Left ventricle myocardium superior (tissue), 1 donor: ENCODE measurements at places on chromosomes 5 and 9.
A peak's percentile ranks its signal among the peaks of the same experiment; 100 is the strongest.

- peak; percentile 72 for DNase-seq
Measured at GRCh38 chr9:130835441-130836298, 616 bp downstream of the ABL1 start.

DNA sequence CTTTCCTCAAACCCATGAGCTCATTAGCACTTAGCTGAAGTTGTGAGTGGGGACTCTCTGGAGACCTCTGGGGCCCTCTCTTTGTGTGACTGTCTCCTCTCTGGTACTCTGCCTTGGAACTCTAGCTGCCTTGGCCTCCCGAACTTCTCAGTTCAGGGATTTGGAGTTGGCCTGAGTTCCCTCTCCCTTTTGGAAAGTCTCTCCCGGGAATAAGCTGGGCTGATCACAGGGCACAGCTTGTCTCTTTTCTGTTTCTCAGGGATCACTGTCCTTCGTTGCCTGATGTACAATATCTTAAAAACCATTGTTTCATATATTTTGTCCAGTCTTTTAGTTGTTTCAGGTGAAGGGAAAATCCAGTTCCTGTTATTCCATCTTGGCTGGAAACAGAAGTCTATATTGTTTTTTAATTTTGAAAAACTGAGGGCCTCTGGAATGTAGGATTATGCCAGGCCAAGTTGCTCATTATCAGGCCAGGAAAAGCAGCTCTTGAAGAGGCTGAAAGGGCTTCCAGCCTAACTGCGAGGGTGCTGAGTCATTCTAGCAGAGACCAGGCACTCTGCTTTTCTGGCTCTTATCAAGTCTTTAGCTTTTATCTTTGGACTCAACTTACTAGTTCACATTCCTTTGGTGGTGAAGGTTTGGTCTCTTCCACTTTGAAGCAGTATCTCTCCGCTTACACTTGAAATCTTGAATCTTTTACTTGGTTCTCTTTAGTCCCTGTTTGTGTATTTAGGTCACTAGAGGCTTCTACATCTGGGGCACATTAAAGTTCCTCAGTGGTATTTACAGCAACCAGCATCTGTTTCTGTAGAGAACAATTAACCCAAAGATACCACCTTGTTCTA lies 8.4 kb upstream of the RGS3 start:
- DNase-seq = peak; percentile 61

GRCh38 chr5:96201503-96201902 lies 231.5 kb downstream of the PCSK1 start:
- DNase-seq = no peak

- no peak for DNase-seq
Measured at GRCh38 chr5:98111686-98112085, 661.8 kb upstream of the RGMB start.

GRCh38 chr9:20302197-20302596 lies 320.1 kb downstream of the MLLT3 start:
- DNase-seq = no peak

- DNase-seq = peak; percentile 72
Measured at GRCh38 chr9:123353984-123354591, 1.9 kb upstream of the CRB2 start.

DNA sequence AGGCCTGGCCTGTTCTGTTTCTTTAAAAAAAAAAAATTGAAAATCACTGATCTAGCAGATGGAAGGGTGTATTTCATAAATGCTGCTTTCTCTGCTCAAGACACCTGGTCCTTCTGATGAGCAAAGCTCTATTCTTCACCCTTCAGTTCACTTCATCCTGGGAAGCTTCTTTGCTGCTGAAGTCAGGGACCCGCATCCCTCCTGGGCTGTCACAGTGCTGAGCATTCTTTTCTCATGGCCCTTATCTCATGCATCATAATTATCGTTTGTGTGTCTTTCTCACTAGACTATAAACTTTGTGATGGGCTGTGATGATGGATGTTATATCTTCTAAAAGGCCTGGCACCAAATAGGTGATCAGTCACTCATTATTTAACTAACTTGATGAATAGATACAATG lies 461.0 kb downstream of the GADD45G start:
- DNase-seq = no peak

DNA sequence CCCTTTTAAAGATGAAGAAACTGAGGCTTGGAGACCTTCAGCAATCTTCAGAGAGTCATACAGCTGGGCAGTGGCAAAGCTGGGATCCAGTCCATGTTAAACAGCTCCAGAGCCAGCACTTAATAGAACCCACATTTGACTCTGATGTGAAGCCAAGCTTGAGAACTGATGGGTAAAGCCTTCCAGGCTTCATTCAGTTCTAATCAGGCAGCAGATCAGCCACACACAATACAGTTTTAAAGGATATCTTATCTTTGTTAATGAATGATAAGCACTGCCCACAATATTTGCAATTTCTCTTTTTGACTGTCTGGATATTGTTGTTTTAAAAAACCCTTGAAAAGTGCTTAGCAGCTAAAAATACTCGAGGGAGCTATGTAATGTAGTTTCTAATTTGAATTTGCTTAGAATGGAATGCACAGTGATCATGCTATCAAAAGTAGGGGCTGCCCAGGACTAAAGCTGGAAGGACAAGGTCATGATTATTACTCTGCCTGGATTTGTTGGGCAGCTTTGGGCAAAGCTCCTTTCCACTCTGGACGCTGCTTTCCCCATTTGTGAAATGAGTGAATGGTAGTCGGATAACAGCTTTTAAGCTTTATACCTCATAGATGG lies 31.3 kb upstream of the HTR4 start:
- DNase-seq = no peak

DNA sequence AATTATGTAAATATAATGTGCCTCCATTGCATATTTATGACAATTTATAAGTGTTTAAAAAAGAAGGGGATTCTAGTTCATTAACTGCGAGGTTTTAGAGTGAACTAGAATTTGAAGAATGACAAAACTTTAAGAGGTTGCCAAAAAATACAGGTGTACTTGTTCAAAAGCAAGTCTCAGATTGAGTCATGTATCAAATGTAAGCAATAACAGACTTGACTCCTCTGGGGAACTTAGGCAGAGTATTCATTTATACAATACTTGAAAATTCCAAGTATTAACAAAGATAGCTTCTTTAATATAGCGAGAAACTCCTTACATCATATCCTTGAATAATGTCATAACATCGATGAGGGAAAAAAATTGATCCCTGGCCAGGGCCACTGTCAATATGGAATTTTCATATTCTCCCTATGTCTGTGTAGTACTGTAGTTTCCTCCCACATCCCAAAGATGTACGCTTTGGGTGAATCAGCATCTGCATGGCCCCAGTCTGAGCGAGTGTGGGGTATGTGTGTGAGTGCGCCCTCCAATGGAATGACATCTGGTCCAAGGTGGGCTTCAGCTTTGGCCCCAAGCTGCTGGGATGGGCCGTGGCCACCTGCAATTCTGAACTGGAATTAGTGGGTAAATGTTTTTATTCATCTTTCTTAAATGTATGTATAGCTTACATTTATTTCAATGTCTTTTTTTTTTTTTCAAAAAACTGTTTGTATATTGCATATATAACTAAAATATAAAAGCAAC lies 70.1 kb downstream of the RIC1 start:
- DNase-seq = no peak

GRCh38 chr5:149912226-149912871 lies 32.2 kb downstream of the PDE6A start:
- DNase-seq = no peak

DNA sequence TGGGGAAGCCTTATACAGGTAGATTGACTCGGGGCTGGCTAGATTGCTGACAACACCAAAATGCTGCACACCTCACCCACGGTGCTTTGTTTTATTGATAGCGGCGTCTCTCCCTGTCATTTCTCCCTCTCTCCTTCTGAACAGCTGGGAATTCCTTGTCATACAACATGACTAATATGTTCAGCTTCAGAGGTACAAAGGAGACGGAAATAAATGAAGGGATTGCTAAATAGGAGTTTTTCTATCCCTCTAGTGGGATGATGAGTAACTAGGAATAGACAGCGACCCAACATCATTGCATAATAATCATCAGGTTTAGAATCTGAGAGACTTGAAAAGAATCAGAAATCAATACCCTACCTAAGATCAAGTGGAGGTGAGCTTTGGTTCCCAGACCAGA lies 337.7 kb upstream of the PANK3 start:
- DNase-seq = no peak

DNA sequence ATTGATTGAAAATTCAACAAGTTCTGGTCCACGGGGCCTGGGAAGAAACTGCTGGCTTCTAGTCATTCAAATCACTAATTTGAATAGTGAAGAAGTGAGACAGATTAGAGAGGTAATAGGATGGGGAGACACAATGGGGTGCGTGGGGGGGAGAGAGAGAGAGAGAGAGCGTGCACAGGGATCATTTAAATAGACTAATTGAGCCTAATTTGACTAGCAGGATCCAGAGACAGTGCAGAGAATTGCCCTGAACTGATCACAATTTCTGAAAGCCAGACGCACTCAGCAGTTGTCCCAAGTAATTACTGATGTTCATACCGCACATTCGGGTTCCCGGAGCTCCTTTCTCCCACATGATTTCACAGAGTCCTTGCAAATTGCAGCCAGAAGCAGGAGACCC lies 50.3 kb upstream of the C5orf58 start:
- no peak for DNase-seq

DNA sequence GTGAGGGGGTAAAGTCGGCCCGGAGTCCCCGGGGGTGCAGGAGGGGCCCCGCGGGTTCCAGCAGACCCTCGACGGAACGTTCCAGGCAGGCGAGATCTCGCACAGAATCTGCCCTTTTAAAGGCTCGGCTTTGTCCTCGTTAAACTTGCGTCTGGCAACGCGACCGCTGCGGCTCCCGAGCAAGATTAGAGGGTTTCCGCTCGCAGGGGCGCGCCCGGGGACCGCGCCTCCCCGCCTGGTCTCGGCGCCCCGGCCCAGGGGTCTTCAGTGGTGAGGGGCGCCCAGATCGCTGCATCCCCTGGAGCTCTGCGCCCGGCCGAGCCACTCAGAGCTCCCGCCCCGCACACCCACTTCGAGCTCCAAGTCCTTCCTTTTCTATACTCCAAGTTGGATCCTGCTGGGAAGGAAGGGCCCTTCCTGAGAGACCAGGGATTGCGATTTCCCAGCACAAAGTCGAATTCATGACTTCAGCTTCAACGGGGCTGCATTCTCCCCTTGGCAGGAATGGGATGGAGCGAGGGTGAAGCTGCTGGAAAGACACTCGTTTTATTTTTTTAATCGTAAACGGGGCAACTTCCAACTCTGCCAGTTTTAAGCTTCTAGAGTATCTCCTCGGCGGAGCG lies 11.3 kb downstream of the PROP1 start:
- no peak for DNase-seq

- no peak for DNase-seq
Measured at GRCh38 chr9:101463397-101463796, 27.8 kb upstream of the ALDOB start.
